ENCODE measurements at places on chromosomes 2 and 18.

- no peak for DNase-seq
These were observed 73.1 kb downstream of the CTIF start for GRCh38 chr18:48611785-48612480.

DNA sequence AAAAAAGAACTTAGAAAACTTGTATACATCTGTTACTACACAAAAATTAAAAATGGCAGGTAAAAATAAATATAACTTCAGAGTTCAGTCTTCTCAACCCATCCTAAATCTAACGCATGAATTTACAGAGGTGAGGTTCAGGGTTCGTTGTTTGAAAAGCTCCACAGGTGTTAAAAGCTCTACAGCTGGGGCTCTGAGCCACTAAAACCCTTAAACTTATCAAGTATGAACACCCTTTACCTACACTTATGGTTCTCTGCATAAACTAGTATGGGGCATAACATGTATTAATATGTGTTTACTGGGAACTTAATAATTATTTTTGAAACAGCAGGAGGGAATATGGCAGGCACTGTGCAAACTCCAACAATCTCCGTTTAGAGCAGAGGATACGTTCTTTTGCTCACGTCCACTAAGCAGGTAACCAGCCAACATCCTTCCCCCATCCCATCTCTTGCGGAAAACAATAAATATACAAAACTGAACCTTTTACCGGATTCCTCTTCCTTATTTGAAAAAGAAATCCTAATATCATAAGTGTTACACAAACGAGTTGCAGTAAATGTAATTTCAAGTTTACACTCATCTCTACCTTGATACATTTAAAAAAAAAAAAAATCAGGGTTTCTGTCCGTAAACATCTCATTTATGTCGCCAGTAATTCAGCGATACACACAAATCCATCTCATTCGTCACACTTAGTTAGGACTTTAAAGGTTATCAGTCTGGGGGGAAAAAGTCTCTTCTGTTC, 1.3 kb downstream of the PIAS2 start:
- no peak for DNase-seq

GRCh38 chr2:102122115-102122514, 20.4 kb upstream of the IL1R1 start:
- no peak for DNase-seq

DNA sequence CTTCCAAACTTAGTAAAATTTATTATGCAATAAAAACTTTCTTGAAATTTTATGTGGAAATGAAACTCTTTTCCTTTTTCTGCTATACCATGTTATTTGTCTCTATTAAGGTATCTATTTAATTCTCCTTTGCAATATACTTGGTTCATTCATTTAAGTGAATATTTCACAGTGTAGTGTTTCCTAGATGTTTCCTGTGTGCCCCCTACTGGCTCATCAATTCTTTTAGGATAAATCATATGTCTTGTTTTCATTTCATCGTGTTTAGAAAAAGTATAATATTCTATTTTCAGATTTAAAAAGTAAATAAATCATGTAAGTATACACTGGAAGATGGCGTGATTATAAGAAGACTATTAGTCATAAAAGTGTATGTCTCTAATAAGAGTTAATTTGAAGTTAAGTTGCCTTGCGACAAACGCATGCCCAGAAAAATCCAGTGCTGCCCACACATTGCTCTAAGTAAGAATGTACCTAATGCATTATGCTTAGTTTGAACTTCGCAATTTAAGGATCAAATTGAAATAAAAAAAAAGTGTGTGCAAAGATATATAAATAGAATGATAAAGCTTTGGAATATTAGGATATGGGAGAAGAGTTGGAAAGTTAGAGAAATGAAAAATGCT, 525.4 kb downstream of the KCNJ3 start:
- DNase-seq = no peak

DNA sequence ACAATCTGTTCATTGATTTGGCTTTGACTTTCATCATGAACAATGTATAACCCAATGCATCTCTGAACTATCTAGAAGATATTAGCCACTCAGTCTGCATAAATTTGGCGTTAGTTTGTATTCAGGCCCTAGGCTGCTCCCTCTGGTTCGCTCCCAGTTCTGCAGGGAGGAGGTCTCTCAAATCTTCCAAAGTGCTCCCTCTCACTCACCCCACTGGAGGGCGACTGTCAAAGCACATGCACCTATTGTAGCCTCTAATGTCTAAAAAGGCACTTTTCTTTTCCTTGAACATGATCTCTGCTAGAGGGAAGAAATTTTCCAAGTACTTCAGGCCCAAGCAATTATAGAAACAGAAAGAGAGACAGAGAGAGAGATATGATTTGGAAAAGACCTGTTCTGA, 291.5 kb downstream of the TDRD15 start:
- DNase-seq = no peak

DNA sequence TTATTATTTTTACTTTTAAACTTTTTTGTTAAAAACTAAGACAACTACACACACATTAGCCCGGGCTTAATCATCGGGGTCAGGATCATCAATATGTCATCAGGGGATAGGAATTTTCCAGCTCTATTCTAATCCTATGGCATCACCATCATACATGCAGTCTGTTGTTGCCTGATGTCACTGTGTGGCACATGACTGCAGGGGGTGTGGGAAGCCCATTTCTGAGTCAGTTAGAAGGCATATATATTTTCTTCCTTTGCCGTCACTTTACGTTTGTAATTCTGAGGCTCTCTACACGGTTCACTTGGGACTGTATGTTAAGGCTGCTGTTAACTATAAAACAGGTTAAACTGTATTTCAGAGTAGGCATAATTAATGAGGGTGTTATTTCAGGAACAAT, 144.4 kb upstream of the ITGA6 start:
- no peak for DNase-seq

- DNase-seq = no peak
These were observed 305.5 kb downstream of the IKZF2 start for GRCh38 chr2:212845941-212846340.

GRCh38 chr2:170739507-170740046, 24.4 kb downstream of the SP5 start:
- DNase-seq = no peak

DNA sequence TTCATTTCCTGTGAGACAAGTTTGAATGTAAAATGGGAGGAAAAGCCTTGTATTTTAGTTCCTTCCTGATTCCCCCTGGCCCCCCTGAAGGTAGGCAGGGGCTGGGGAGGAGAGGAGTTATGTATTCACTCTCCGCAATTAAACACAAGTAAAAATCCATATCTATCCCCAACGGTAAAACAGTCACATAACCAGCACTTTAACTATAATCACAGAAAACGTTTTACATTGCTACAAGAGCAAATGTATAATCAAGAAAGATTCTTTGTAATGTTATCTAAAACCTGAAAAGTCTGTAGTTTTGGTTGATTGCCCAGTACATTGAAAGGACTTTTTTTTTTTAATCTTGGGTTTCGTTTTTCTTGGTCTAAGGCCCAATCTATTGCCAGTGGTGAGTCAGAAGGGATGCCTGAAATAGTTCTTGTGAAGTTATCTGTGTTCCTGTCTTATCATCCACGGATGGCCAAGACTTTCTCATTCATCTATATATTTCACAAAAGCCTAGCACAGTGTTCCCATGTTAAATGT, 34.5 kb upstream of the CCNYL1 start:
- DNase-seq = no peak

DNA sequence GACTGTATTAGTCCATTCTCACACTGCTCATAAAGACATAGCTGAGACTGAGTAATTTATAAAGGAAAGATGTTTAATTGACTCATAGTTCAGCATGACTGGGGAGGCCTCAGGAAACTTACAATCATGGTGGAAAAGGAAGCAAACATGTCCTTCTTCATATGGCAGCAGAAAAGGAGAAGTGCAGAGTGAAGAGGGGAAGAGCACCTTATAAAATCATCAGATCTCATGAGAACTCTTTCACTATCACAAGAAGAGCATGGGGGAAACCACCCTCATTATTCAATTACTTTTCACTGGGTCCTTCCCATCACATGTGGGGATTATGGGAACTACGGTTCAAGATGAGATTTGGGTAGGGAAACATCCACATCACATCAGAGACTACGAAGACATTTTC, 43.0 kb upstream of the CAVIN2 start:
- DNase-seq = no peak

DNA sequence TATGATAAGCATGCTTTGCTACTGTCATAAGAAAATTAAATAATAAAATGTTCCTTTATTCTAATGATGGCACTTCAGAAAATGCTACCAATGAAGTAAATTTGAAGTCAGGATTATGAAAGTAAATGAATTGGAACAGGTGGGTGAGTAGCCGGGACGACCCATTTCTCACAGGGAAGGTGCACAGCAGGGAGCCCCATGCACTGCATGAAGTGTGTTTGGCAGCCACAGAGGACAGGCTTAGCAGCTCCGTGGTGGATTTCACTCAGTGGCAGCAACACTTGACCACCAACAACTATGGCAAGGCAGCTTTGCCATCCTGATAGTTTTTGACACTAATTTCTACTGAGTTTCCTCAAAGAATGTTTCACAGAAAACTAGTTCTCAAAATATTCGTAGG, 146.3 kb downstream of the ATL2 start:
- no peak for DNase-seq

DNA sequence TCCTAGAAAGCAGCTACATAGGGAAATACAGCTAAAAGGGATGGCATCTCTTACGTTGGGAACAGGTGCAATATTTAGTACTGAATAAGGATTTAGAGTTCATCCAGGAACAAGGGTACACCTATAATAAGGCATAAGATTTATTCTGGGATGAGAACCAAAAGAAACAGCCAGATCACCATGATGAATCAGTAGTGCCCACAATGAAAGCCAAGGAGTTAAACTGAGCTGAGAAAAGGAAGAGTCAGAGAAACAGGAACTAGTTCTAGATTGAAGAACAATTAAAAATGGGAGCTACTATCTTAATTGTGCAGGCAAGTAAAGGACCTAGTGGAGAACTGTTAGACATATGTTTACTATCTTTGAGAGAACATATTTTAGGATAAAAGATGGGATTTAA, 692.3 kb downstream of the LRP1B start:
- no peak for DNase-seq

- no peak for DNase-seq
These were observed 60.9 kb downstream of the C18orf63 start for GRCh38 chr18:74376523-74376922.

DNA sequence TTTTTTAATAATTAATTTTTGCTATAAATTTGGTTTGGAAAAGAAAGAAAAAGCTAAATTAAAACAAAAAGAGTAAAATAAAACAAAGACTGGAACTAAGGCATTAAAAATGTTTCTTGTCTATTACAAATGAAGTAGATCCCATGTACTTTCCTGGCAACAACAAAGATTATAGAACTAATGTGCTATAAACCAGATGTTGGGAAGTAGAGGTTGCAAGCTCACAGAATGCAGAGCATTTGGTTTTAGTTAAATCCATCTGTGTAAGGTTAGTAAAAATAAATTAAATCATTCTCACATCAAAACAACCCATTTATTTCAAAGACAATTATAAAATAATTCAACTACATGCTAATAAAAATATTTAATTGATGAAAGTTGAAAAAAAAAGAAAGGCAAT, 157.2 kb upstream of the ZC3H15 start:
- no peak for DNase-seq

DNA sequence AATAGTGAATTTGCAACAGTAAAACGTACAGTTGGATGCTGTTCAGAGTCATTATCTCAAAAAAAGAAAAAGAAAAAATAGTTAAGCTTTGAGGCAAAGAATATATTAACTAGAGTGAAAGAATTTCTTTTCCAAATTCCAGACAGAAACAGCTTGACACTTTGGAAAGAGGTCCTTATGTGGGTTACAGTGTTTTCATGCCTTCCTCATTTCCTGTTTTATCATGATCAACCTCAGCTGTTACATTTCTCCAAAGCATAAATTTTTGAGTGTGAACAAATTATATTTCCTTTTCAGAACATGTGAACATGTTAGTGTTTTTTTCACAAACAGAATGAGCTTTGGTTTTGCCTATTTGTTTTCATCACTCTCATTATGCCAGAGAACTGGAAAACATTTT, 13.6 kb downstream of the FRZB start:
- DNase-seq = no peak

DNA sequence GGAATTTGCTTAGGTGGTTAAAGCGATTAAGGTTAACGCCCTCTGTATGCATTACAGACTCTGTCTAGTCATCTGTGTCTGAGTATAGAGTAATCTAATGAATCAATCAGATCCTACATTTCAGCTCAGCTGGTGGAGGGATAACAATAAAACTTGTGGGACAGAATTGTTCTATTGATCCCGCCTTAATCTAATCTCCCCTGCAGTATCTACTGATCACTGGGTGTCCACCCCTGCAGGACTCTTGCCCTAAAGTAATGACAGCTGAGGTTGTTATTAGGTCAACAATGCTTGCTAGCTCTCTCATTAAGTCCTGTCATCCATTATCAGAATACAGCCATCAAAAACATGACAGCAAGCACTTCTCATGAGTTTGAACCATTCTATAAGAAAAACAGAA, 462.6 kb upstream of the TMEFF2 start:
- DNase-seq = no peak

- peak; percentile 75 for DNase-seq
These were observed 179.4 kb upstream of the AGAP1 start for GRCh38 chr2:235314371-235314930.

- DNase-seq = no peak
These were observed 328.4 kb upstream of the MAP2 start for GRCh38 chr2:209095432-209095831.

GRCh38 chr2:238339395-238339780, 19.1 kb downstream of the TRAF3IP1 start:
- no peak for DNase-seq

GRCh38 chr2:102317715-102318114, 6.4 kb downstream of the IL1RL1 start:
- no peak for DNase-seq

DNA sequence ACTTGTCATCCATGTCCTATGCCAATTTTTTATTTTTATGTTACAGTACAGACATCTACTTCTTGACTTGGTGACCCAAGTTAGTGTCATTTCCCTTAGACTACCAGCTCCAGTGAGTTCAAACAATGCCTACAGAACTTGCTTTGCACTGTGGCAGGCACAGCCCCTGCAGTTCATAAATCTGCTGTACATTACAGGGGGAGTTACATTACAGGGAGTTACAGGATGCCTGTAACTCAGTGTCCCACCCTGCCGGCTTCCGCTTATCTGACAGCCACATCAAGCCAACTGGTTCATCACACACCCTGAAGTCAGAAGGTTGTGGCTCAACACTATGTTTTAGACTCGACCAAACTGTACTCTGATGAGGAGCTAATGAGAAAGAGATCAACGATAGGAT, 7.8 kb upstream of the NPAS2 start:
- no peak for DNase-seq

DNA sequence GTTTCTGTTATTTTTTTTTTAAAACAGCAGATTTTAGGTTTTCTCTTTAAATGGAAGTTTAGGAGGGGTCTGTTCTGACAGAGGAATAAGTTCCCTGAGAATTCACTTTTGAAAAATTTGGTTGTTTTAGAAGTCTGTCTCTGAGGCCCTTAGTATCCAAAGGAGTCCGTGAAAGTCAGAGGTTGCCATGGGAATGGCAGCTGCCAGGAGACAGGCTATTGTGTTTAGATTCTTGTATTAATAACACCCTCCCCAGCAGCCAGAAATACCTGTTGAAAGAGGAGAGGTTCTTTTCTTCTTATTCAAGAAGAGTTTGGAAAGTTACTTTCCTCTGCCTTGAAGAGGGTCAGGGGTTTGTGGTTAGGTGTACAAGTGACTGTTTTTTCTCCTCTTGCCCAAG, 29.5 kb downstream of the TNP1 start:
- DNase-seq = peak; percentile 15

All from DMS79 (cell line).